Gastrocnemius medialis (tissue), 4 donors: ENCODE measurements at places on chromosomes 5 and 9.

DNA sequence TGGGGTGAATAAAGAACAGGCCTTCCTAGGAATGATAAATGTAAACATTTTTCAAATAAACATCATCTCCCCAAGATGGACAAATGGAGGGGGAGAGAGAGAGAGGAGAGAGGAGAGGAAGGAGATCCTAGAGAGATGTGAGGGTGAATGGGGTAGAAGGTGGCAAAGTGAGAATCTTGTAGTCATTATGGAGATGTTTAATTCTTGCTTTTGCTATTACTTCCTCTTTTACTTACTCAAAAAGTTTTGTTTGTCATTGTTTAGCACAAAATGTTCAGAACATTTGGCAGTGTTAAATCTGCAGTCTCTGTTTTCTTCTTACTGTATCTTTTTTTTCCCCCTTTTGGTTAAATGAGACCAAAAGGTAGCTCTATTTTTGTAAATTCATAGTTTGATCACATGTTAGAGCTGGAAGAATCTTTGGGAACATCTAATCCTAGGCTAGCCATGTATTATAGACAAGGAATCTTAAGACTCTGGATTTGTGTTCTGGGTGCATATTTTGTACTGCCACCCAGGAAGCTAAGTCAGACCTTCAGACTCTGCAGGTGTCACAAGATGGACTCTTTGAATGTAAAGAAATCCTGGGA is 266.1 kb downstream of the NTRK2 start:
- no peak for DNase-seq

GRCh38 chr5:121121786-121122185 is 657.7 kb downstream of the PRR16 start:
- no peak for DNase-seq

GRCh38 chr5:74433896-74434829 is 206.4 kb downstream of the ENC1 start:
- no peak for DNase-seq

DNA sequence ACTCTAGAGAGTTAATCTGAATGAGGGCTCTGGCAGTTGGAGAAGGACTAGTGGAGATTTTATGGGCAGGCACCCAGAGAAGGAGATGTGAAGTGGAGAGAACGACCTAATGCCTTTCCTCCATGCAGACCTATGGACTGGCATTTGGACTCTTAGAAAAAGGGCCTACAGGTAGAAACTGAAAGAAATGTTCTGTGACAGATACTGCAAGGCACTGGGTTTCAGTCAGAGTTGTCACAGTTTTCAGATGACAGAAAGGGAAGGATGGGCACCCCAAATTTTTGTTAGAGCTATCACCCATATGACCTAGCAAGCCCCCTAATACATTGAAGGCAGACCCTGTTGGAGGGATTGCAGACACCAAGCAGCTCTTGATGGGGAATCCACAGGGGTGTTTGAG is 406.8 kb downstream of the CCDC171 start:
- no peak for DNase-seq

DNA sequence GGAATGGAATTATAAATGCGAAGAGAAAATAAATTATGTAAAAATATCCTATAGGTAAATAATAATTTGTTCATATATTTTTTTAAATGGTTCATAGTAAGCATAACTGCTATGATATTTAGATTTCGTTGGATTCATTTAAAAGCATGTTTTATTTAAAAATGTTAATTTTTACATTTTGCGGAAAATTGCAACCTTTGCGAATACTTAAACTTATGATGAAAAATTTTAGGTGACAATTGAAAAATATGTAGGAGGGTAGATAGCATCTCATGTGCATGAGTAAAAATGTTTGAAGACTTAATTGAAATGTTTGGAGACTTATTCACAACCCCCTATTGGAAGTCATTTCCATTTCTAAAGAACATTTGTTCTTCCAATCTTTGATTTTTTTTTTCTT is 4.1 kb upstream of the FEM1C start:
- DNase-seq: no peak

GRCh38 chr5:6806668-6807067 is 93.4 kb downstream of the TENT4A start:
- no peak for DNase-seq

DNA sequence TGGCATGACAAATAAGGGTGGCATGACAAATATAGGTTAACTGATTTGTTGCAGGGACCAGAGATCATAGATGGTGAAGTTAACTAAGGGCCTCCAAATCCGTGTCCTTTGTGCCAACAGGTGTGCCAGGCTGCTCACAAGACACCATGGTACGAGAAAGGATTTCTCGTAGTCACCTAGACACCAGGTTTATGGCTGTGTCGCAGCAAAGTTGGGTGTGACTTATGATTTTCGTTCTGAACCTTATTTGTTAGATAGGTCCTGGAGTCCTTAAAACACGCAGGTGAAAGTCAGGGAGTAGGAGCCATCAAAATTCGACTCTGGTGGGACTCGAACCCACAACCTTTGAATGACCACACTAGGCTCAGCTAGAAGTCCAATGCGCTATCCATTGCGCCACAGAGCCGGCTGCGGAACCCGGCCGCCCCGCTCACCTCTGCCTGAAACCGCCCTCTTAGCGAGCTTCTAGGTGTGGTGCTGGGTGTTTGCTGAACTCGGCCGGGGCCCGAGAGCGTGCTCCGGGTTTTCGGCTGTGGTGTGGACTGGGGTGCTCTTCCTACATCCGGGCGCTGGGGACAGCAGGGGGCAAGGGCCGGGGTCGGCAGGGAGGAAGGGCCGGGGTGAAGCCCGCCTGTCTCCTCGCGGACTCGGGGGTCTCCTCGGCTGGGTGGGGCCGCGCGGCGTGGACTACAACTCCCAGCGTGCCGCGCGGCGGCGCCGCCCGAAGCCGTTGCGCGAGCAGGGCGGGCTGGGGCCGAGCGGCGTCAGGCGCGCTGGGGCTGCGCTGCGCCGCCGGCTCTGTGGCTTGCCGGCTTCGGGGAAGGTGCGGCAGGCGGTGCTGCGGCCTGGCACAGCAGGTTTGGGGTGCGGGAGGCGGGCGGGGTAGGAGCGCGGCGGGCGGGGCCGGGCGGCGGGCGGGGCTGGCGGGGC is at the start of gene SLC27A4:
SLC27A4 (plus strand) TSS at position 767 of the 930 bp plus-strand sequence. CDS start 2,606 bp downstream, outside the sequence.
- peak; percentile 38 for DNase-seq

GRCh38 chr9:107603281-107603680 is 113.7 kb upstream of the KLF4 start:
- DNase-seq: no peak

DNA sequence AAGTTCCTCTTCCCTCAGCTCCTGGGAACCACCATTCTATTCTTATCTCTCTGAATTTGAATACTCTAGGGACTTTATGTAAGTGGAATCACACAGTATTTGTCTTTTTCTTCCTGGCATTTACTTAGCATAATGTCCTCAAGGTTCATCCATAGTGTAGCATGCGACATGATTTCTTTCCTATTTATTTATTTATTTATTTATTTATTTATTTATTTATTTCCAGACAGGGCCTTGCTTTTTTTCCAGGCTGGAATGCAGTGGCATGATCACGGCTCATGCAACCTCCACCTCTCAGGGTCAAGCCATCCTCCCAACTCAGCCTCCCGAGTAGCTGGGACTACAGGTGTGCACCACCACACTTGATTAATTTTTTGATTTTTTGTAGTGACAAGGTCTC is 142.1 kb downstream of the GPBP1 start:
- DNase-seq: no peak

- peak; percentile 42 for DNase-seq
Measured at GRCh38 chr5:142803428-142804125, 33.4 kb downstream of the ARHGAP26 start.

DNA sequence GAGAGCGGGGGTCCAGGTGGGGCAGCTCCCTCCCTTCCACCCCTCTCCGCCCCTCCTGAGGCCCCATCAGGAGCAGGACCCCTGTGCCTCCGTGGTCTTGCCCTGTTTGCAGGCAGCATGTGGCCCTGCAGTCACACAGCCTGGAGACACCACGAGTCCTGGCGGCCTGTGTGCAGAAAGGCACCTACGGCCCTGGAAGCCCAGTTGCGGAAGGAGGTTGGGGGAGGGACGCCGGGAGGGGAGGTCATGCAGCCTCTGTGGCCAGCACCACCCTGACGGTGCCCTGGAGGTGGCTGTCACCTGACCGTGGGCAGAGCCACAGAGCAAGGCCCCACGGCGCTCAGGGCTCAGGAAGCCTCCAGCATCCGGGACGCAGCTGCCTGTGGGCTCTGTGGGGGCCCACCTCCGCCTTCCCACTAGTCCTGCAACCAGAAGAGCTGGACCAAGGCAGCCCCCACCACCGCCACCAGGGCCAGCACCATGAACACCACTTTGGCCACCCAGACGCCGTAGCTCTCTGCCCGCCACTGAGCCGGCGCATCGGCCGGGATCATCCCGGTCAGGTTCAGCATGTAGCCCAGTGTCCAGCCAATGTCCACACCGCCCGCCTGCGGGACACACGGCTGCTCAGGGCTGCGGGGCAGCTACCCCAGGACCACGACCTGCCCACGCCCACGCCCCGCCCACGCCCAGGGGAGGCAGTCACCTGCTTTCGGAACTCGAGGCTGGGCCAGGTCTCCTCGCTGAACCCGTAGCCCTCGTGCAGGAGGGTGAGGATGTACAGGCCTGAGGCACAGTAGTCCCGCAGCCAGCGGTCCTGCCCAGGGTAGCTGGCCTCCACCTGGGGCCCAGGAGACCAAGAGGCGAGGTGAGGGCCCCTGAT is 6.4 kb downstream of the ENTPD8 start:
- DNase-seq: no peak

DNA sequence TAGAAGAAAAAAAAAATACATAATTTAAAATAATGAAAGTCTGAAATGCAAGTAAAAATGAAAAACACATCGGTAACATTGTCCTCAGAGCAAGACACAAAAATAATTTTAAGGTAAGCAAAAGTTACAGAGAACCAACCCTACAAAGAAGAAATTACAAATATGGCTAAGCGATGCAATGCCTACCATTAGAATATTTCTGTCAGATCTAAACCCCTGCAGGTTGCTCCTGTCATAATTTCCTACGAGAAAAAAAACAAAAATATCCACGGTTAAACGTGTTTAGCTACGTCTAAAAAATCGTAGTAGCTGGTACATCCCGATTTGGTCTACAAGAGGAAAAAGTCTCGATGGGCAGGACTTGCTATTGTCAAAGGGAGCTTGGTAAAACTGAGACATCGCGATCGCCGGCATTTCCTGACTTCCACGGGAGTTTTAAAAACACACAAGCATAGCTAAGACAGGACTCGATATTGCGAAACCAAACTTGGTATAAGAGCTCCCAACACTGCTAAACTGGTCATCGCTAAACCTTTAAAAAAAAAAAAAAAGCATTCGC is 1.1 kb upstream of the ANXA2R start:
- peak; percentile 46 for DNase-seq

DNA sequence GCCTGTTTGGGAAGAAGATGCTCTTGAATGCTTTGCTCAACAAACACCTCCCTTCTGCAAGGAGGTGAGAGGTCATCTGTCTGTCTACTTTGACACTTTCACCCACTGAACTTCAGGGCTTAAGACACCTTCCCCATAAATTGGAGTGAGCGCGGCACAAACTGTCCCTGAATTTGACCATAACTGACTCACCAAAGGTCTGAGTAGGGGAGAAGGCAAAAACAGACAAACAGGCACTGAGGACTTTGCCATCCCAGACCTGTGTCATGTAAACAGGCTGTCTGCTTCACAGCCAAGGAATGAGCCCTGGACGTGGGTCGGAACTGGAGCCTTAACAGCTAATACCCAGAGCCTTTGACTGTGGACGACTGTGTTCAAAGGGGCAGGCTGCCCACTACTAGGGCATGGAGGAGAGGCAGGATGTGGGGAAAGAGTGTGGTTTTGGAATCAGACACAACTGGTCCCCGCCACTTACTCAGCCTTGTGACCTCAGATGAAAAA is 320.9 kb upstream of the KLF4 start:
- peak; percentile 15 for DNase-seq

DNA sequence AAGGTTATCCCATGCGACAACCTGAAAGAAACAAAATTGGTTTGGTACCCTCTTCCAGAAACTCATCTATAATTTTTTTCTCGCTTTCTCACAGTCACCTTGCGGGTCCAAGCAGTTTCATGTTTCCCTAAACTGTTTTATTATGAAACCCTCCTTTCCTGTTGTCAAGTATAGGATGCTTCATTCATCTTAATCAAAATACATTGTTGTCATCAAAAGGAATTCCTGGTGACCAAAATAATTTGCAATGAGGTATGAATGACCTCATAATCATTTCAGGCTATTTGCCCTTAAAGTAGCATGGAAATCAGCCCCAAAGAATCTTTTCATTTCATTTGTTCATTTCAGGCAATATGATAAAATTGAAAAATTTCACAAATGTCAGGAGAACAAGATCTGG is 503.0 kb downstream of the SPATA31D1 start:
- DNase-seq: no peak

- DNase-seq: no peak
Measured at GRCh38 chr5:73823508-73823925, 197.5 kb downstream of the ARHGEF28 start.

GRCh38 chr5:158463188-158463587 is 604.2 kb upstream of the CLINT1 start:
- no peak for DNase-seq

GRCh38 chr5:132365213-132365612 is 4.3 kb upstream of the SLC22A5 start:
- no peak for DNase-seq

DNA sequence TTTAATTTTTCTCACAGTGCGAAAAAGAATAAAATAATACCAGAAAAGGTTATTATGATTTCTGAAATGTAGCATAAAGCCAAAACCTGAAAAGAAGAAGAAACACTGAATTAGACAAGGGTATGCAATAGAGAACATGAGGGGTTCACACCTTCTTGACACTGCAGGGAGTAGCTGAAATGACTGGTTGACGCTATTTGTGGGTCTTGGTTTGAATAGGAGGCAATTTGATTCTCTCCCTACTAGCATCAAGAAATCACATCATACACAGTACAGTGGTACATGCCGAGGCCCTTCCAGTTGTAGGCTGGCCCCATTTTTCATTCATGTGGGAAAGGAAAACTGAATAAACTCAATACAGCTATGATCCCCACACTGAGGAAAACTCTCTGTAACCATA is 68.6 kb downstream of the NR3C1 start:
- no peak for DNase-seq

GRCh38 chr5:1885868-1886845 is 3.4 kb upstream of the IRX4 start:
- DNase-seq: no peak

DNA sequence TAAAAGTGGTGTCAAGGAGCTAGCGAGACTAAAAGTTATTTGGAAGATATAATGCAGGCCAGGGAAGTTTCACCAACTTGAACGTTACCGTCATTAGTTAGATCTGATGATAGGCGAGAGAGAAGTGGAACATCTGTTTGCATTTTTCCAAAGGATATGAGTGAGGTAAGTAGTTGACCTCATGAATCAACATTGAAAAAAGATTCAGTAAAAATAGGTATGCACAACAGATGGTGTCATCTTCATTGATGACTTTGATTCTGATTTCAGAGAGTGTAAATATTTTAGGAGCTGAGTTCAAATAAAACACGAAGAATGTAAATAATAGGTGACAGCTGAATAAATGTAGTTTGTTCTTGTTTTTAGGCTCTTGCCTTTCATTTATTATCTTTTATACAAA is 998.9 kb upstream of the CDH6 start:
- no peak for DNase-seq

- no peak for DNase-seq
Measured at GRCh38 chr5:79535477-79536192, 21.7 kb upstream of the HOMER1 start.

- DNase-seq: peak; percentile 75
Measured at GRCh38 chr9:121299467-121300282, 31.7 kb downstream of the GSN start.
